ENCODE measurements at places on chromosomes 6 and 20.

GRCh38 chr6:27452496-27452897 is 20.4 kb downstream of the ZNF184 start:
- DNase-seq, result no peak

- no peak for DNase-seq
These were observed 29.7 kb downstream of the ZMYND8 start for GRCh38 chr20:47326658-47327268.

GRCh38 chr6:9437836-9438235 is 977.0 kb downstream of the TFAP2A start:
- DNase-seq, result no peak

DNA sequence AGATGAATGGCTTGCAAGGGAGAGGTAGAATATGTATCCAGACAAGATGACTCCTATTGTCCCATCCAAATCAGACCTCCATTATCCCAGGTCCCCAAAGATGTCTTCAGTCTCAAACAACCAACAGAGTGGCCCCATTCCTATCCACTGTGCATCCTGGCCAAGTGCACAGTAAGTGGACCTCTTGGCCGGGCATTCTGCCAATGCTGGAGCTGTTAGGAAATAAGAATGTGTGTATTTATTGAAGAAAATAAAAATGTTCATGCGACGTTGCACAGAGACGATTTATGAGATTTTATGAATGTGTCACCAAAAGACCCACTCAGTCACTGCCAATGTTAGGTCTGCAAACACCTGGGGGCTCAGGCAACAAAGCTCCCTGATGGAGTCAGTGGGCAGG is 196.0 kb downstream of the MAFB start:
- DNase-seq, result no peak

DNA sequence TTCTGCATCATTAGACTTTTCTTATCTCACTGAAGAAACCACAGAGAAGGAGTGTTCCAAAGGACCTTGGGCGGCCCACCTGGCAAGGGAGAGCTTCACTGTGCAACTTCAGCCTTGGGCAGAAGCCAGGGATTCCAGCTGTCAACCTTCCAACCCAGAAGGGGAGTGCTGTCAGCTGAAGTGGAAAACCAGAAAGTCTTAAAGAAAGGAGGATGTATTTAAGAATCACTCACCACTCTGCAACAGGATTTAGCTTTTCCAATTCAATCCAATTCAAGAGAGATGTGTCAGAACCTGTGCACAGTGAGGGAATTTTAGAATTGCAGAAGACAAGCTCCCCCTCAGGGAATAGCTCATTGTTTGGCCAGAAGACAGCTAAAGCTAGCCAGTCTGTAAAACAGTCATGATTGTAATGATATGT is 553.7 kb downstream of the CD83 start:
- DNase-seq, result no peak

DNA sequence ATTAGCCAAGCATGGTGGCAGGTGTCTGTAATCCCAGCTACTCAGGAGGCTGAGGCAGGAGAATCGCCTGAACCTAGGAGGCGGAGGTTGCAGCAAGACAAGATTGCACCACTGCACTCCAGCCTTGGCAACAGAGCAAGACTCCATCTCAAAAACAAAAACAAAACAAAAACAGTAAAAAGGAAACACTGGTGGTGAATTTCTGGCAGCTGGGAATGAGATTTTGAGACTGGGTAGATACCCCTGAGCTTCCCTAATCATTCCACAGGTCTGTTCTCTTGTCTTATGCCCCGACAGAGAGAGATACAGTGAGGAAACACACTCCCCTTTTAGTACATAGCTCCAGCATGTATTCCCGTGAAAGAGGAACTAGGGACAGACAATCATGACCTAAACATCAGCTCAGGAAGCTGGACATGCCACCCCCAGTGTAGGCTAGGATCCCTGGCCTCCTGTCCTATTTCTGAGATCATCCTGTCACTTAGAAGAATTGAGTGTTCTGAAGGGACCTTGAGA is 9.6 kb downstream of the MAN1A1 start:
- DNase-seq, result no peak

GRCh38 chr20:42191140-42191860 is 573.1 kb upstream of the CHD6 start:
- DNase-seq, result peak; percentile 1

GRCh38 chr6:107132330-107132954 is 17.1 kb upstream of the BEND3 start:
- peak; percentile 36 for DNase-seq

DNA sequence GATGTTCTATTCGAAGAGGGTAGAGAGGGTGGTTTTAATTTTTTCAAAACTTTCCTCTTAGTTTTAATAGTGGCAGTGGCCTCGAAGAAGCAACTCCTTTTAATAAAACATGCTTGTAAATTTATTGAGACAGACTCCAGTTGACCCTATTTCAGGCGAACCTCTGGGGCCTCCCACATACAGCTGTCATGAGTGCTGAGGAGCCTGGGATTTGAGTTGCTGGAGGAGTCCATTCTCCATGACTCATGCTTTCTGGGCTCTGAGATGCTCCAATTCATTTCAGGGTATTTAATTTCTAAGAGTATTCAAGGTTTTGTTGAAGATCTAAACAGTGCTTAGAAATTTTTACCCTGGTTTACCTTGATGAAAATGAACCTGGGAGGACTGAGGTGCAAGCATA is 580.4 kb downstream of the CBLN4 start:
- DNase-seq, result no peak

DNA sequence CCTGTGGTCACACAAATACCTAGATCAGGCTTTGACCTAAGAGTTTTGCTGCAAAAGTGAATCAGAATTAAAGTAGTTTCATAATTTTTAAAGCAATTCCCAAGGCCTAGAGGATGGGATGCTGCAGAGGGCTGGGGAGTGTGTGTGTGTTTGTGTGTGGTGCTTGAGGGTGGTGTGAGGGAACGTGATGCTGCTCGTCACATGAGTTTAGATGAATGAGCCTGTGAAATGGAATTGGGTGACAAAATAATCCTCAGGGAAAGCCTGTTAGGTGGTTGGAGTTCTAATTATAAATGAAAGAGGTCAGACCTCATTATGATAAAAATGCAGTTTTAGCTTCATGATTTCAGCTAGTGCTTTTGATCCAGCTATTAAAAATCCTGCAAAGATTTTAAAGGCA is 87.5 kb upstream of the TMEM170B start:
- no peak for DNase-seq

DNA sequence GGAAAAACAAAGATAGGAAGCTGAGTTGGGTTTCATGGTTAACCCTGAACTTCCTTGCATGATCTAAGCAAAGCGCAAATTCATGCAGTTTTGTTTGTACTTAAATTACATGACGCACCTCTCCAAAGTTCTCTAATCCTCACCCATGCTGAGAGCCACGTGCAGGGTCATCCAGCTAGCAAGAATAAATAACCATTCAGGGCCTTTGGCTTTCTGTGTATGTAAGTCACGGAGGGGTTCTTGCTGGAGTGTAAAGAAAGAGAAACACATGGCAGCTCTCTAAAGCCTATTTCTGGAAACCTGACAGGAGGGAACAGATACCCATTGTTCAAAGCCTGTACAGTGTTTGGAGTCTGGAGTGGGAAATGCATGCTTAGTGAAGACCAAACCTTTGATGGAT is 171.7 kb upstream of the CCN2 start:
- DNase-seq, result no peak

GRCh38 chr6:71567562-71567961 is 279.0 kb downstream of the OGFRL1 start:
- DNase-seq, result no peak

DNA sequence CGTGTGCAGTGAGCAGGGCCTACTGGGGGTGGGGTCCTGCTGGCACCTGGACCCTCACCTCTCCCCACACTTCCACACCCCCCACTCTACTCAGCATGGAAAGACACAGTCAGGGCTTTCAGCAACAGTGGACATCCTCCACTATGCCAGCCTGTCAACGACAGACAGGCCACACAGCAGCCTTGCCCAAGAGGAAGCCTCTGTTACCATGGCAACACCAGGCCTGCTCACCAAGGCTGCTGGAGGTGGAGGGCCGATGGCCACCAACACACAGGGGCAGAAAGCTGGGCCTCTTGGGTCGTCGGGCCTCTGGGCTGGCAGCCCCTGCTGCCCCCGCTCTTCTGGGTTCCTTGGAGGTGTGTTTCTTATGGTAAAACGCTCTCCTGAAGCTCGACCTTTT is 13.6 kb downstream of the BNIP5 start:
- DNase-seq, result no peak

DNA sequence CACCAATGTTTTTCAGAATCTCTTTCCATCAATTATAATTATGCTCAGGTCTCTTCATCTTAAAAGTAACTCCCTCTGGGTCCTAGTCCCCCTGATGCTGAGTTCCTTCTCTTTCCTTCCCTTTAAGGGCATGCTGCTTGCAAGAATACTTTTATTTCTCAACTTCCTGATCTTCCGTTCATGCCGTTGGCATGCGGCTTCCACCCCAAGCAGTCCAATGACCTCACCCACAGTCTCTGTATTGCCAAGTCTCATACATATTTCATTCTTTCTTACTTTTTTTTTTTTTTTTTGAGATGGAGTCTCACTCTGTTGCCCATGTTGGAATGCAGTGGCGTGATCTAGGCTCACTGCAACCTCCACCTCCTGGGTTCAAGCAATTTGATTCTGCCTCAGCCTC is 83.5 kb downstream of the NDUFAF5 start:
- DNase-seq, result no peak

GRCh38 chr6:3386374-3386857 is 70.4 kb downstream of the SLC22A23 start:
- DNase-seq, result no peak

- peak; percentile 37 for DNase-seq
These were observed 95.3 kb downstream of the NFATC2 start for GRCh38 chr20:51447097-51447764.

- peak; percentile 28 for DNase-seq
These were observed 26.1 kb upstream of the KCNB1 start for GRCh38 chr20:49508435-49509199.

- peak; percentile 65 for DNase-seq
These were observed 41.0 kb downstream of the CYP24A1 start for GRCh38 chr20:54132612-54133433.

DNA sequence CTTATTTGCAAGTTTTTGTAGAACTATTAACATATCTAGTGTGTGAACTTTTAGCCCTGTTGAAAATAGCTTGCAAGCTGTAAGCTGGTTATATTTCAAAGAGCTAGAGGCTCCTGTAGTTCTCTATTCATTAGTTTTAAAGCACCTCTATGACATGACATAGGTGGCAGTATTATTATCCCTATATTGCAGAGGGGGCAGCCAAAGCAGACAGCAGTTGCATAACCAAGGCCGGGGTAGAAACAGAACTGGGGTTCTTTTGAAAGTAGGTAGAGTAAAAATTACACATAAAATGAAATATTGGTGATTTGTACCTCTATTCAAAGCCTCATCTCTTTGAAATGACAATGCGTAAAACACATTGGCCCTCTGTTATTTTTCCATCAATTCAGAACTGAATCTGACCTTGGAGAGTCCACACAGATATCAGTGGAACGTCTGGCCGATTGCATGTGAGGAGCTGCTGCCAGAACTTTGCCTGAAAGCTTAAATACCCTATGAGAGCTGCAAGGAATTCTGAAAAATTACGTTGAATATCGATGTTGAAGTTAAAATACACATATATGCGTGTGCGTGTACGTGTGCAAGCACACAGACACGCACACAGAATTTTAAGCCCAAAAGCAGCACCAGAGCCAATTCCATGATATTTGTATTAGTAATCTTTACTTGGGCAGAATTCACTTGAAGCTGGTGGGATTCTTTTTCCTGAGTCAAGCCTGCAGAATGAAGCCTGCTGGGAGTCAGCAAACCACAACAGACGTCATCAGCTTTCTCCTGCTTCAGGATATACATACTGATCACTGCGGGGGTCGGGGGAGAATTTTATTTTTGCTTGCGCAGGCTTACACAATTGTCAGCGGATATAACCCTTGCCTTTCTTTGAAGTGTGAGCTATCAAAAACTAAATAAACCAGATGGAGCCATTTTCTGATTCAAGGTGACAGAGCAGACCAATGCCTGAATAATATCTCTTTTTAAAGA is 163.2 kb downstream of the PDE7B start:
- DNase-seq, result no peak

DNA sequence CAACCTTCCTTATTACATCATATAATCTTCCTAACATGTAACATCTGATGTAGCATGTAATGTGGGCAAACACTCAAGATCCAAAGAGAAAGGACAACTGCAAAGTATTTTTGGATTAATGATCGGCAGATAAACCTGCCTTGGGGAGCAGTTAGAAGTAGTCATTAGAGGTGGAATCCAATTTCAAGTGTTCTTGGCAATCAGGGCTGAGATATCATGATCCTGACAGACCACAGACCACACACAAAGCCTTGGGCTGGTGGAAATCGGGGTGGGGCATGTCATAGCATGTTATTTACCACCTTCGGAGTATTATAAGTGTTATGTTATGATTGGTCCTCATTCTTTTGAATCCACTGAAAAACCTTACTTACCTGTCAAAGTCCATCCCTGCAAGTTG is 16.3 kb downstream of the NCOA5 start:
- no peak for DNase-seq

GRCh38 chr6:15628499-15629131 is 34.2 kb downstream of the DTNBP1 start:
- no peak for DNase-seq

- DNase-seq, result no peak
These were observed 28.2 kb downstream of the TREML4 start for GRCh38 chr6:41256383-41256782.

DNA sequence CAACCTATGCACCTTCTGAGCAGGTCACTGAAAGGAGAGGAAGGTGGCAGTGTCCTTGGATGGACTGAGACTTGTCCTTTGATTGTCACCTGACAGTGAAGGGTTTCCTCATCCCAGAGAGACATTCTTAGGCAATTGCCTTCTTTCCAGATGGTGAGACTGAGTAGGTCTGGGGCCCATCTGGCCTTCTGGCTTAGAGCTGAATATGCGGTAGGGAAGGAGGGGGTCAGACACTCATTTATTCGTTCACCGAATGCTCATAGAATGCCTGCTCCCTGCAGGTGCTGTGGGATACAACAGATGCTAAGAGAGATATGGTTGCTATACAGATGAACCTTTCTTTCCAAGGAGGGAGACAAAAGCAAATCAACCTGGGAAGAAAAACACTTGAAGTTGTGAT is 76.8 kb downstream of the BMP6 start:
- DNase-seq, result no peak

GRCh38 chr20:38224531-38224930 is 36.0 kb downstream of the KIAA1755 start:
- DNase-seq, result no peak

GRCh38 chr6:117555882-117556498 is 46.3 kb downstream of the GOPC start:
- DNase-seq, result peak; percentile 37

DNA sequence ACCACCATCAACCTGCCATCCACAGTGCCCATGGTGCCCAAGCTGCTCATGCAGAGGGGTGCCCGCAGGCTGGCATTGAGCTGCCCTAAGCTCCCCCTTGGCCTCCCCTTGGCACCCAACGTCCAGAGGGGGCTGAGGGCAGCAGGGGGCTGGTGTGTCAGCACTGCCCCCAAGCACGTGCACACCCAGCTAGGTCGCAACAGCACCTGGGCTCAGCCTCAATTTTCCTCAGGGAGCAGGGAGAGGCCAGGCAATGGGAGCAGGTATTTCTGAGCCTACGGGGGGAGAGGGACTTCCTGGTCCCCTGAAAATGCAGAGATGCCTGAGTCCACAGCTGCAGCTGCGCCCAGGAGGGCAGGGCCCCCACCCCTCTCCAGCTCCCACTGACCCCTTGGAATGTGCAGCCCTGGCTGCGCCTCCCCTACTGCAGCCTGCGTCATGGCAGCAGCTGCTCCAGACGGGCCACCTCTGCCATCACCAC is 204.2 kb downstream of the ANKRD60 start:
- no peak for DNase-seq

- no peak for DNase-seq
These were observed 121.5 kb upstream of the MCHR2 start for GRCh38 chr6:100115407-100116101.

Data from LoVo (cell line).